ENCODE measurements at places on chromosomes 6 and 20.

DNA sequence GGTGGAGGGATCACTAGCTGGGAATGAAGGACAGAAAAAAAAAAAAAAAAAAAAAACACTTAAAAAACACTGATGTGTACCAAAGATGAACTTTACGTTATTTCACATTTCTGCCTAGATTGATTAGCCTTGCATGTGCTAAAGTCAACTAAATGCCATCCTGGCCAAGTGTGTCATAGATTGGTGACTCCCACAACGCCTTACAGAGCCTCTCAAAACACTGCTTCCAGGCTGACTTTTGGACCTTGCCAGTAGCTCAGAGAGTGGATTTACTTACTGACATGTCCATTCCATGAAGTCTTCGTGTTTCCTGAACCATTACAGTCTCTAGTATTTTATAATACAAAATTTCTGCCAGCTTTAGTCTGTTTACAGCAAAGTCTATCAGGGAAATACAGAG lies 40.5 kb downstream of the RBL1 start:
- DNase-seq: no peak

DNA sequence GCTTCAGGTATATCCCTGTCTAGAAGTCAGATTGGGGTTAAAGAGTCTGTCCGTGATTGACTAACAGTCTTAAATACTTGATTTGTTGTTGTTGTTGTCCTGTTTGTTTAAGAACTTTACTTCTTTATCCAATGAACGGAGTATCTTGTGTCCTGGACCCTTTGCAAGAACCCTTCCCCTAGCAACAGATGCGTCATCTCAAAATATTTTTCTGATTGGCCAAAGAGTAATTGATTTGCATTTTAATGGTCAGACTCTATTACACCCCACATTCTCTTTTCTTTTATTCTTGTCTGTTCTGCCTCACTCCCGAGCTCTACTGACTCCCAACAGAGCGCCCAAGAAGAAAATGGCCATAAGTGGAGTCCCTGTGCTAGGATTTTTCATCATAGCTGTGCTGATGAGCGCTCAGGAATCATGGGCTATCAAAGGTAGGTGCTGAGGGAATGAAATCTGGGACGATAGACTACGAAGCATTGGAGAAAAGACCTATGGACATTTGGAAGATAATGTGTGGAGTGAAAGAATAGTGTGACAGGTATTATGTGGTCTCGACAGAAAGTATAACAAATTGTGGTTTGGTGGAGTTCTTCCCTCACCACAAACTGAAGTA lies at the start of gene HLA-DRA:
HLA-DRA (plus strand) TSS at position 286 of the 613 bp plus-strand sequence; CDS start at position 350, 64 bp downstream.
- DNase-seq: no peak

- no peak for DNase-seq
Measured at GRCh38 chr6:98433325-98434056, 400.9 kb upstream of the POU3F2 start.

DNA sequence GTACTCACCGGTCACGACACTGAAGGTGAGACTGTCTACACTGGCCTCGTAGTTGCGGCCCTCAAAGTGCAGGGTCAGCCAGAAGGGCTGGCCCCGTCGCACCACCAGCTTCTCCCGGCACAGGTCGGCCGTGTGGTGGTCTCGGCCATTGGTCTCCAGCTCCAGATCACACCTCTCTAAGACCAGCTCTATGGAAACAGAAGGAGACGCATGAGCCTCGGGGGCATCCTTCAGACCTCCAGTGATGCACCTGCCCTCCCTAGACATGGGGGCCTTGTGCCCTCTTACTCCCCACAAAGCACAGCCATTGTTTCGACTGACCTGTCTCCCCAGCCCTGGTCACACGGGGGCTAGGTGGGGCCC lies 3.7 kb downstream of the TGM2 start:
- DNase-seq: no peak

DNA sequence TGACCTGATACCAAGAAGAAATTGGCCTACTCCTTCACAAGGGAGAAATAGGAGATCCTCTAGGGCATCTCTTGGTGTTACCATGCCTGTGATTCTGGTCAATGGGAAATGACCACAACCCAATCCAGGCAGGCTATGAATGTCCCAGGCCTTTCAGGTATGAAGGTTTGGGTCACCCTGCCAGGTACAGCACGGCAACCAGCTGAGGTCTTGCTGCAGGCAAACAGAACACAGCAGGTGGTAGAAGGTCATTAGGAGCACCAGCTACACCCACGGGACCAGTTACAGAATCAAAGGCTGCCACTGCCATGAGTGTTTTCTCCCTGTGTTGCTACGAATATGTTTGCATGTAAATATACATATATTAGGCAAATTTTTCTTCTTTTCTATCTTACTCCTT lies 202.3 kb downstream of the ERMARD start:
- DNase-seq: no peak

DNA sequence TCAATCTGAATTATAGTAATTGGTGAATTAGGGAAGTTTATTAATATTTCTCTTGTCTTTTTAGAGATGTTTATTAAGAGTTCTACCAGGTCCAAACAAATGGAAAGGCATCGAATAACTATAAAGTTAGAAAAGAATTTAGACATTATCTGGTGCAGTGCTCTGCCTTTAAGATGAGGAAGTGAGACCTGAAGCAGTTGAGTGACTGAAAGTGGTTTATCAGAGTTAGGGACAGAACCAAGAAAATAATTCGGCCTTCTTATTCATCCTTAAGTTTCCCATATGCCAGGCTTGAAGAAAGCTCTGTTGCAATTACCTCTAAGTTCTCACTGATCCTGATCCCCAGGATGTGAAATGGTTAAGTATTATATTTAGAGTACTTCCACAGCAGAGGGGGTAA lies 94.2 kb upstream of the FLRT3 start:
- no peak for DNase-seq

DNA sequence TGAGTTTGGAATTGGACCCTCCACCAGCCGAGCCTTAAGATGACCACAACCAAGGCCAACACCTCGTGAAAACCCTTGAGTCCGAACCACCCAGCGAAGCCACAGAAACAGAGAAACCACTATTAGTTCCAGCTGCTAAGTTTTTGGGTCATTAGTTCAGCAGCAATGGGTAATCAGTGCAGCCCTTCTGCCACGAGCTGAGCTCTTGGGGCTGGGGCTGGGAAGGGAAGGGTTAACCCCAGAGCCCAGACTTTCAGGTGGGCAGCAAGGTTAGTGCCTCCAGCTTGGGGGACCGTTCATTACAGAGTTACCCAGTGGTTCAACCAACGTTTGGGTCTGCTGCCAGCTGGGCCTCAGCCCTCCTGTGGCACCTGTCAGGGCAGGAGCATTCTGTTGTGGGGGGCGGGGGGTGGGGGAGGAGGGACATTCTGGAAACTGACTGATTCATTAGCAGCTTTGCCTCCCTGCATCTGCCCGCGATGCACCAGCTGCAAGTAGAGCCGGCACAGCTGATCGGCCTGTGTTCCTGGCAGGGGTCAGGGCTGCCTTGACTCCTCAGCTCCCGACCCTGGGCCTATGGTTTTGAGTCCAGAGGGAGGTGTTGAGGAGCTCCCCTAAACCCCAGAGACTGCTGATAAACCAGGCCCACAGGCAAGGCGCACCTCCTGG lies 52.7 kb downstream of the TGM2 start:
- no peak for DNase-seq

DNA sequence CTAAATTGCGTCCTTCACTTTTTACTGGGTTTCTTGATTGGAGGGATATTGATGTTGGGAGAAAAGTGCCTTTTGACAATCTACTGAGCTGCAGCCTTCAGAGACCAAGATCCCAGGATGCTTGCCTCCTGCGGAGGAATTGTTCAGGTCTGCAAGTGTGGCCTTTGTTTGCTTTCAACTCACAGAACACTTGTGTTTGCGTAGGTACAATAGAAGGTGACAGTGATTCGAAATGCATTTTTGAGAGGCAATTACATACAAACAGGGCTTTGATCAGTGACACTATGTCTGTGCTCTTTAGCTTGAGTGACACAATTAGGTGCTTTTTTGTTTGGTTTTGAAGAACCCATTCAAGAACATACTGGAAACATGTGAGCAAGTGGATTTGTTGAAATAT lies 600.6 kb downstream of the QKI start:
- DNase-seq: no peak

- no peak for DNase-seq
Measured at GRCh38 chr6:12392490-12392889, 102.3 kb downstream of the EDN1 start.

GRCh38 chr6:116165596-116165995 lies 39.7 kb upstream of the COL10A1 start:
- DNase-seq: no peak
